HS-27A (cell line): ENCODE measurements at places on chromosomes 16 and 17.

DNA sequence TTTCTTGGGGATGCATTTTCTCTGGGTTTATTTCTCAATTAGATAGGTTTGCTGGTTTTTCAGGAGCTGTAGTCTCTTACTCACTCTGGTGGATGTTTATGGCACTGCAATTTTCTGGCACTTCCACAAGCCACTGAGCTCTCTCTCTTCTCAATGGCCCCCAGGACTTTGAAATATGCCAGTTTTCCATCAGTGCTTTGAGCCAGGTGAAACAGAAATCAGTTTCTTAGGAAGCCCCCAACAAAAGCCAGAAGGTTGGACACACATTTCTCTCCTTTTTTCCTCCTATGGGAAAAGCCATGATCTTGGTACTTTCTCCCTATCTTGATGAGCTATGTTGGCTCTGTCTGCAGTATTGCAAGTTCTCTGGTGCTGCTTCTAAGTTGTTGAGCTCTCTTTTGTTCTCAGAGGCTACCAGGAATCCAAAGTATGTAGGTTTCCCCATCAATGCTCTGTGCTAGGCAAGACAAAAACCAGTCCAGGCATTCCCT, 90.7 kb upstream of the SMIM36 start:
- no peak for DNase-seq

- DNase-seq: no peak
Observed at GRCh38 chr16:58198803-58199411, 1.0 kb upstream of the CSNK2A2 start.

DNA sequence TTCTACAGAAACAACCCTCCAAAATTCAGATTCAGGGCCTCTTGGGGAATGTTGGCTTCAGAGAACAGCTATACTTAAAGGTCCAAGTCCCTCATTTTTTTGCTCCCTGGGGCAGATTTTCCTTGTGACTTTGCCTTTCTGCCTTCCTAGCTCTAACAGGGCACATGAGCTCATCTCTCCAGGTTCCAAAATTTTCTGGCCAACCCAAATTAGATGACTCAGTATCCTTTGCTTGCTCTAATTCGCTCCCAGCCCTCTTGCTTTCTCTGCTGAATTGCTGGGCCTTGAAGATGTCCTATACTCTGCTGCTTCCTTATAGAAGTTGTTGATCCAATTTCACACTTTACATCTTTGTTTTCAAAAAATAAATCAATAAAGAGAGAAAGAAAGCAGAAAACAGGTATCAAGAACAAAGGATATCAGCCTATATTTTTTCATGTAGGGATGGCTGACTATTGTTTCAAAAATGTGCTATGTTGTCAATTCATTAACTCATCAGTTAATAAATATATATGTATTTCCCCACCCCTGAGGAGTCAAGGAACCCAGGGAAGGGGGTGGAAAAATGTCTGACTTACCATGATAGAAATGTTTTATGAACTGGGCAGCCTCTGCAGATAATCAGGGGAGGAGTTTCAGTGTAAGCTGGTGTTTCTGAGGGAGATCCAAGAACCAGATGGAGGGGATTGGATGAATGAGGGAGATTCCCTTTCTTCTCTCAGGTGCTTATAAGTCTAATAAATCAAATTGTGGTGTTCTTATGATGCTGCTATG, 1.0 kb upstream of the KRTAP4-2 start:
- DNase-seq: no peak

GRCh38 chr17:20706751-20707373, 127.3 kb downstream of the CDRT15L2 start:
- no peak for DNase-seq

DNA sequence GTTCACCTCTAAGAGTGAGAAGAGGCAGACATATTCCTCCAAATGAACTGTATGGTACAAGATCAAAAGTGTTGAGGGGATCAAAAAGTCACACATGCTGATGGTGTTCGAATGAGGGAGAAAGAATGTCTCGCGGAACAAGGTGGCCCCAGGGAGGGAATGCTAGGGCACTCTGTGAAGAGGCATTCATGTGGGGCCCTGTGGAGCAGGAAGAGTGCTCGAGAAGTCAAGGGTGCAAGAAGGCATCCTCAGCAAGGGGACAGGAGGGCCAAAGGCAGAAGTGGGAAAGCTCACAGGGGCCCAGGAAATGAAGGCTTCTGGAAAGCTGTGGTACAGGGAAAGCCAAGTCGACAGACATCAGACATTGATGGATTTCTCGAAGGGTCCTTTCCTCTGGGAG, 6.1 kb upstream of the MYH3 start:
- DNase-seq: no peak

GRCh38 chr16:57026778-57027062, 37.4 kb downstream of the NLRC5 start:
- no peak for DNase-seq

GRCh38 chr16:8931859-8932258, 31.8 kb downstream of the USP7 start:
- peak; percentile 1 for DNase-seq

DNA sequence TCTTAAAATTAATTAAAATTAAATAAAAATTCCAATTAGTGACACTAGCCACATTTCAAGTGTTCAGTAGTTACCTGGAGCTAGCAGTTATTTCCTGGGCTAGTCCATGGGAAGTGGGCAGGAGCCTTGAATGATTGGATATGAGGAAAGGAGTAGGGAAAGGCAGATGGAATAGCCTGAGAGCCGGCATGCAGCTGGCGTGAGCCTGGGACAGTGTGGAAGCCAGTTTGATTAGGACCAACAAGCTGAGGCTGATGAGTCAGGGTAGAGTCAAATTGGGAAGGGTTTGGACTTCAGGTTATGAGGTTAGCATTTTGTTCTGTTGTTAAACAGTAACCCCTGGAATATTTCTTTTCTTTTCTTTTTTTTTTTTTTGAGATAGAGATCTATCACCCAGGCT, 15.3 kb upstream of the GNA13 start:
- DNase-seq: no peak

GRCh38 chr17:57609125-57609877, 135.8 kb downstream of the CCDC182 start:
- DNase-seq: no peak

GRCh38 chr17:13428611-13429042, 173.1 kb downstream of the HS3ST3A1 start:
- no peak for DNase-seq

DNA sequence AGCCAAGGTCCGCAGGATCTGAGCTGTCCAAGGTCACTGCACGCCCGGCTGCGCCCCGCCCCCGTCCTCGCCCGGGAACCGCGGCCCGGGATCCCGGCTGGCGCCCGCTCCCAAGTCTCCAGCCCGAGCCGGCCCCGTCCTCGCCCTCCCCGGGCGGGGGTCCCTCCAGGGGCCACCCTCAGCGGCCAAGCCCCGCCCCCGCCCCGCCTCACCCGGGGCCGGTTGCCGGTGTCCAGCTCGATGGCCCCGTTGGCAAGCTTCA, 216 bp downstream of the VPS9D1 start:
- no peak for DNase-seq

DNA sequence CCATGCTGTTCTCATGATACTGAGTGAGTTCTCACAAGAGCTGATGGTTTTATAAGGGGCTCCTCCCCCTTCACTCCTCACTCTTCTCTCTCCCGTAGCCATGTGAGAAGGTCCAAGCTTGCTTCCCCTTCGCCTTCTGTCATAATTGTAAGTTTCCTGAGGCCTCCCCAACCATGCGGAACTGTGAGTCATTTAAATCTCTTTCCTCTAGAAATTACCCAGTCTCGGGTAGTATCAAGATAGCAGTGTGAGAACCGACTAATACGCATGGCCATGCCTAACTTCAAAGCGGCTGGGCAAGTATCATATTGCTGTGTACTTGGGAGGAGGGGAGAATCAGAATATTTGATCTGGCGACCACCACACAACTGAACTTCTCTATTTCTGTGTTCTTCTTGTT, 88.3 kb downstream of the PRKCB start:
- DNase-seq: no peak

DNA sequence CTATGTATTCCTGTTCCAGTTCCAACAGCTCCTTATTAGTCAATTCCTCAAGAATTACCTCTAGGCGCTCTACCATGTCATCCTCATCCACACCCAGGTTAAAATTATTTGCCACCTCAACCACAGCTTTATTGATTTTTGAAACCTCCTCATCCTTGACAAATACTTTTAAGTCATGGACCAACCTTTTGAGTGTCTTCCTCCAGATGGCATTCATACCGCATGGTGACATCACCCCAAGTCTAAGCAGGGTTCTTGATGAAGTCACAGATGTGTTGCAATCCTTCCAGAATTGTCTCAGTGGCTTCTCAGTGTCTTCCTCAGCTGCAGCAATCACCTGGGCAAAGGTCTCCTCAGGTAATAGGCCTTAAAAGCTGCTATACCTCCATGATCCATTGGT, 40.1 kb downstream of the BCL7C start:
- DNase-seq: no peak

DNA sequence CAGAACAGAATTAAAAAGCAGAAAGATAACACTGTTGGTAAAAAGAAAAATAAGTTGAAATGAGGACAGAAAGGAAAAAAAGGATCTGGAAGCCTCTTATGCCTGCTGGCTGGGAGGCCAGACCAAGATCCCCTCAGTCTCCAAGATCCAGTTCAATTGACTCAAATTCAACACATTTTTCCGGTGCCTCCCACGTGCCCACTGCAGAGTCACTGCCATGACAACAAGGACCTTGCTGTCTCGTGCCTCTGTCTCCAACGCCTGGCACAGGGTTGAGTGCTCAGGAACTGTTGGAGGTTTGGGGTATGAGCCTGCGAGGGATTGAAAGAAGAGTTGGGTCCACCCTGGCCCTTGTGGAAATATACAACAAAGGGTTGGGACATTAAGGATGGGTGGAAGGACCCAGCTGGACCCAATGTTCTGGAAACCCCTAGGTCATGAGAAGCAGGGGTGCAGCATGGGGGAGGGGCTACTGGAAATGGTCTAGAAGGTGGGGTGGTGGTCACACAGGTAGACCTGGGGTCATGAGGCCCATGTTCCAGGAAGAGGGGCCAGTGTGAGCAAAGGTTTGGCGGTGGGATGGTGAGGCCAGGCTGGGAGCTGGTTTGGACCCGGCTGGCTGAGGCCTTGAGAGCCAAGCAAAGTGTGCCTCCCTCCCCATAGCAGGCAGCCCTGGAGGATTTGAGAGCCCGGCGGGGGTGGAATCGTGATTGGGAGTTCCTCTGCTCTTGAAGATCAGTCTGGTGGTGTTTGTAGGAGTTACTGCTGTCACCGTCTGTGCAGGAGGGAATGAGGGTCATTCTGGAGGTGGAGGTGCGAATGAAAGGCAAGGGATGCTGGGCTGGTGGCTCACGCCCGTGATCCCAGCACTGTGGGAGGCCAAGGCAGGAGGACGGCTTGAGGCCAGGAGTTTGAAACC, 1.3 kb downstream of the IL34 start:
- DNase-seq: no peak

DNA sequence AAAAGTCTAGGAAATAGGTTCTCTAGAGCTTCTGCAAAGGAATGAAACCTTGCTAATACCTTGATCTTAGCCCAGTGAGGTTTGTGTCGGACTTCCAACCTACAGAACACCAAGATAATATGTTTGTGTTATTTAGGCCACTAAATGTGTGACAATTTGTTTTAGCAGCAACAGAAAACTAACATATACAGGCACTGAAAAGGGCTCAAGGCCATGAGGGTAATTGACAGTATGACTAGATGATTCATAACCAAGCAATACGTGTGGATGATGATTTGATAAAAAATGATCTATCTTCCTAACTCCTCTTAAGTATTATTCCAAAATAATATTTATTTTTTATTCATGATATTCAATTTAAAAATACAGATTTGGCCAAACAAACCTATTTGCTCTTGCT, 27.7 kb upstream of the MED13 start:
- DNase-seq: no peak

GRCh38 chr17:64627797-64628196, 34.3 kb downstream of the SMURF2 start:
- no peak for DNase-seq

DNA sequence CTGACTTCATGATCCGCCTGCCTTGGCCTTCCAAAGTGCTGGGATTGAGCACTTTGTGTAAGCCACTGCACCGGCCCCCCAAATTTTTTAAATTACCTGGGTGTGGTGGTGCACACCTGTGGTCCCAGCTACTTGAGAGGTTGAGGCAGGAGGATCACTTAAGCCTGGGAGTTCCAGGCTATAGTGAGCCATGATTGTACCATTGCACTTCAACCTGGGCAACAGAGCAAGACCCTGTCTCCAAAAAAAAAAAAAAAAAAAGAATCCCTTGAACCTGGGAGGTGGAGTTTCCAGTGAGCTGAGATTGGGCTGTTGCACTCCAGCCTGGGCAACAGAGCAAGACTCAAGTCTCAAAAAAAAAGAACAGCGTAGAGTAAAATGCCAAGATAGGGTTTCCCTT, 15.2 kb downstream of the ZNF276 start:
- no peak for DNase-seq

DNA sequence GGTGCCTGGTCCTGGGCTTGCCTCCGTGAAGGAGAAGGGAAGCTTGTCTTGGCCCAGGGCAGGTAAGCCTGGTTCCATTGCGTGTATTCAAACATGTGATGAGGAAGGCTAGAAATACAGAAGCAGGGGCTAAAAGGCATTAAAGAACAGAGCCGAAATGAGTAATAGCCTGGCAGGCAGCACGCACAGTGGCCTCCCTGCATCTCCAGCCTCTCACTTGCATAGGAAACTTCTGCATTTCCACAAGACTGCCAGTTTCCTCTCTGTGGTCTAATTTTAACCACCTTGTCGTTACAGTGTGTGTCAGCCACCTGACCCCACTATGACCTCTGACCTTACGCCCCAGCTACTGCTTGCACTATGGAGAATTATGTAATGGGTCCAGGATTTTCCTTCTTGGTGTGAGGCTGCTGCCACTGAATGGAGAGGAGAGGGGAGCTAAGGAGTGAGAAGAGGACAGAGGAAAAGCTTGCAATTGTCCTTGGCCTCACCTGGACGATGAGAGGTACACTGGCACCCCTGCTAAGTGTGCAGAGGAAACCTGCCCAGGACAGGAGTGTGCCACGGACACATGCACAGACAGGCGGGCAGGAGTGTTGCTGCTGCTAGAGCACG, 32.8 kb downstream of the HIC1 start:
- DNase-seq: no peak

DNA sequence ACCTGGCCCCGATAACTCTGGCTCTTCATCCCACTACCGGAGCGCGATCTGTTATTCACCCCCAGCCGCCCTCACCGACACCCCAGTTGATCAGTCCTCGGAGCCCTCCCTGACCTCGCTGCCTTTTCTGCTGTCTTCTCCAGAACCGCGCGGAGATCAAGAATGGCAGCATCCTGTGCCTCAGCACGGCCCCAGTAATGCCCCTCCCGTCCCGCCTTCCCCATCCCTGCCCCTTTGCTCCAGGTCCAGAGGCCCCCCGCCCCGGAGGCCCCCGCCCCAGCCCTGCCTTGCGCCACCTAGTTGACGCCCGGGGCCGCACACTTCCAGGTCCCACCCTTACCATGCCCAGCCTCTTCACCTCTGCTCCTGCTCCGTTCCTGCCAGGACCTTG, 872 bp downstream of the ELMO3 start:
- no peak for DNase-seq

DNA sequence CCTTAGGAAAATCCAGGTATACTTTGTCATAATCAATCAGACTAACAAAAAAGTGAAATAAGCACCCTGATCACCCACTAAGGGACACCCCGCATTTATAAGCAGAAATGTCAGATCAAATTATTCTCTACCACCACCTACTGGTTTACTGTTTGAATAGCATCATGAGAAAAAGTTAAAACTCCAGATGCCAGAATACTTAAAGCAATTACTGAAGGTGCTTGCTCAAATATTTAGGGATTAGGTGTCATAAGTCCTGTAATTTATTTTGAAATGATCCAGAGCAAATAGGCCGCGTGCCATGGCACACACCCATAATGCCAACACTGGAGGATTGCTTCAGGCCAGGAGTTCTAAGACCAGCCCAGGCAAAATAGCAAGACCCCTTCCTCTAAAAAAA, 2.3 kb downstream of the TOP2A start:
- no peak for DNase-seq

GRCh38 chr17:65772989-65773388, 211.5 kb upstream of the AXIN2 start:
- DNase-seq: no peak
